ENCODE measurements at places on chromosomes 13 and 19.

GRCh38 chr13:111937777-111938311, 129.1 kb upstream of the SOX1 start:
- DNase-seq, result no peak

- DNase-seq, result no peak
Observed at GRCh38 chr19:15072930-15073647, 8.9 kb upstream of the OR1I1 start.

GRCh38 chr13:80502359-80502758, 161.4 kb upstream of the SPRY2 start:
- DNase-seq, result no peak

DNA sequence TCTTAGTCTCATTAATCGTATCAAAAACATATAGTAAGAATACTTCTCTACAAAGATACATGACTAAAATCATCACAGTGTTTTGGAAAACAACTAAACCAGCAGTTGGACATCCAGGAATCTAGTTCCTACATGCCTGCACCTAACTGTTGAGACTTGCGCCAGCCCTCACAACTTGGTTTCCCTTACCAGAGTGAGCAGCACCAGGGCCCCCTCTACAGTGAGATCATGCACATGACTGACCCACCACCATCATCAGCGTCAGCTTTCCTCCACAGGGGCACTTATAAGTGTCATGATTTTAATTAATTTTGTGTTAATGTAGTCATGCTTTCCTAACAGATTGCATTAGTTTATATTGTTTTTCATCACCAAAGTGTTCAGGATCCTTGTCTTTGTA, 1322.0 kb downstream of the EFNB2 start:
- no peak for DNase-seq

- DNase-seq, result peak; percentile 86
Observed at GRCh38 chr13:102580552-102581169, 16.1 kb upstream of the TPP2 start.

- peak; percentile 53 for DNase-seq
Observed at GRCh38 chr19:44848036-44848811, 2.1 kb downstream of the NECTIN2 start.

DNA sequence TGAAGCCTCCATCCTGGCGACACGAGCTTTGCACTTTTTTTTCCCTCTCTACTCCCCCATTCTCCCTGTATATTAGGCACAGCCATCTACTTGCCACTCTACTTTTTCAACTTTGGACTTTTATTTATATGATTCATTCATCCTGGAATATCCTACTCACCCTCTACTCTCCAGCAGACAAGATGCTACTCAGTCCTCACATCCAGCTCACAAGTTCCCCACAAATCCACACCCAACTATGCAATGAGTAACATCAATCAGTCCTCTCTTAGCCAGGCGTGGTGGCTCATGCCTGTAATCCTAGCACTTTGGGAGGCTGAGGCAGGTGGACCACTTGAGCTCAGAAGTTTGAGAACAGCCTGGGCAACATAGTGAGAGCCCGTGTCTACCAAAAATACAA, 23.9 kb upstream of the URAD start:
- no peak for DNase-seq

DNA sequence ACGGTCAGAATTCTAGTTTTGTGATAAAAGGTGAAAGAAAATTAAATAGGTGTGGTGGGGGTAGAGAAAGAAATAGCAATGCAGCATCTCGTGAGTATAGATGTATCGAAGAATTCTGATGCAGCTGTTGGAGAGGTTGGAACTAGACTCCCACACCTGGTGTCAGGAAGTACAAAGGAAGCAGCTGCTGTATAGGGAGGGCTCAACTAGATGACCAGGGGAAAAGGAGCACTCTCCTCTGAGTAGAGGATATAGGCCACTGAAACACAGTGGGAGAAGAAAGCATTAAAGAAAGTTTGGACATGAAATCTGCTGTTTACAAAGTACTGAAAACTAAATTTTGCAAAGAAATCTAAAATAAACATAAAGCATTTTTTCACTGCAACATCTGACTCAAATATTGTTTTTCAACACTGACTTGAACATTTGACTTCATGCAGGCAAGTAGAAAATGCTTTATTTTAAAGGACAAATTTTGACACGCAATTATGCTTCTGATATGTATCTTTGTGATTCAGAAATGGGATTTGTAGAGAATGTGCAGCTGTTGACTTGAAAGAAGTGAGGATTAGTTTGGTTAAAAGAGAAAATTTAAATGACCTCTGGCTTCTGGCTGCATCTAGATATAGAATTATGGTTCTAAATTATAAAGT, 82.2 kb downstream of the MIPEP start:
- no peak for DNase-seq

GRCh38 chr13:75425216-75426009, 56.6 kb downstream of the TBC1D4 start:
- peak; percentile 78 for DNase-seq

- no peak for DNase-seq
Observed at GRCh38 chr19:49422407-49423070, 702 bp downstream of the PTH2 start.

GRCh38 chr13:70893832-70894231, 785.6 kb upstream of the KLHL1 start:
- peak; percentile 86 for DNase-seq

DNA sequence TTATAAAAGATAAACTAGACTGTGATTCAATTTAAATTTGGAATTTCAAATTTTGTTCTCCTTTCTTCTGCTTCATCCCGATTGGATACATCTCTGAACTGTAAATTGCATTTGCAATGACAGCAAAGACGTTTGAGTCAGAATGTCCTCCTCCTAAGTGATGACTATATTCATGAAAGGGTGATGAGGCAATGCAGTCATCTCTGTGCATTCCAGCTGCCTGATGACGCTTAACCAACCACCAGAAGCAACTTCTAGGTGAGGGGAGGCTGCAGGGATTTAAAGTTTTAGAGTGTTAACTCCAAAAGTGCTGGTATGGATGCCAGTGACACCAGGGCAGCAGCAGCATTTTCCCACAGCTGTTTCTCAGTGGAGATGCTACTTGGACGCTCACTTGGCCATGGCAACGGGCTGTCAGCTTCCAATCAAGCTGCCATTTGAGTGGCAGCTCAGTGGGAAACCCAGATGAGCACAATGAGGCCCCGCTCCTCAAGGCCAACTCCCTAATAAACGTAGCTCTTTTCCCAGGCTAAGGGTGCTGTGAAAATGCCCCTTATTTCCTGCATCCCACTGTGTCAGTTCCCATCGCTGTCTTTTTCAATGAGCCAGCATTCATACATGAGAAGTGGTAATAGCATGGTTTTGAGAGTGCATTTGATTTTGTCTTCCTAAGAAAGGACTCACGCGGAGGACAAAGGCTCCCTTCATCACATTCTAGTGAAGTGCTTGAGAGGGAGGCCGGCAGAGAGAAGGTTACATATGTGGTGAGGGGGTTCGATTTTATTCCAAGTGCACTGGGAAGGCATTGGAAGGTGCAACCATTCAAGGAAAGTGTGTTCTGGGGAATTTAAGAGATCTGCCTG, 45.2 kb upstream of the AMER2 start:
- DNase-seq, result no peak

- DNase-seq, result no peak
Observed at GRCh38 chr19:5880604-5881078, 10.3 kb upstream of the FUT5 start.

DNA sequence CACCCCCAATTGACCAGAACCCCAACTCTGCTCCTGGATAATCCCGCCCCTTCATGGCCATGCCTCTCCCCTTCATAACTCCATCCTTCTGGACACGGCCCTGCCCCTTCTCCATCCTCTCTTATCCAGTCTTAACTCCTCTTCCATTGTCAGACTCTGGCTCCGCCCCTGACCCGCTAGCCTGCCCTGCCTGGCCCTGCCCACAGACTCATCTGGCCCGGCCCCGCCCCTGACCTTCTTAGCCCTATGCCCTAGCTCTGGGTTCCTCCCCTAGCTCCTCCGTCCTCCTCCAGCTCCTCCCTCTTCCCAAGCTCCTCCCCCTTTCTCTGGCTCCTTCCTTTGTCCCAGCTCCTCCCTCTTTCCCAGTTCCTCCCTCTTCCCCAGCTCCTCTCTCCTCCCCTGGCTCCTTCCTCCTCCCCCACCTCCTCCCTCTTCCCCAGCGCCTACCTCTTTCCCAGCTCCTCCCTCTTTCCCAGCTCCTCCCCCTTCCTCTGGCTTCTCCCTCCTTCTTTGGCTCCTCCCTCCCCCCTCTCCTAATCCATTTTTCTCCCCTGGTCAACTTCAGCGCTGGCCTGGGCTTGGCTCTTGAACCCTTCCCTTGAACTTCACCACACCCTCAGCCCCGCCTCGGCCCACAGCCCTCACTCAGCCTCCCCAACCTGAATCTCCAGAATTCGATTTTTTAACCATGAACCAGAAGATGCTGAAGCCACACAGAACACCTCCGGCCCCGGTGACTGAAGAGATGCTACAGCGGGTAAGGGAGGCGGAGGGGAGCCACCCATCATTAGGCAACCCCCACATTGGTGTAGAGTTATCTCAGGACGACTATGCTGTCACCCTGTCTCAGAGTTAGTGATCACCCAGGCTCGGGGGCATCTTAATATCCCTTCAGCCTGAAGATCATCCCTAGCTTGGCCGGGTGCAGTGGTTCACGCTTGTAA, 9.2 kb upstream of the ZNF358 start:
- peak; percentile 90 for DNase-seq

DNA sequence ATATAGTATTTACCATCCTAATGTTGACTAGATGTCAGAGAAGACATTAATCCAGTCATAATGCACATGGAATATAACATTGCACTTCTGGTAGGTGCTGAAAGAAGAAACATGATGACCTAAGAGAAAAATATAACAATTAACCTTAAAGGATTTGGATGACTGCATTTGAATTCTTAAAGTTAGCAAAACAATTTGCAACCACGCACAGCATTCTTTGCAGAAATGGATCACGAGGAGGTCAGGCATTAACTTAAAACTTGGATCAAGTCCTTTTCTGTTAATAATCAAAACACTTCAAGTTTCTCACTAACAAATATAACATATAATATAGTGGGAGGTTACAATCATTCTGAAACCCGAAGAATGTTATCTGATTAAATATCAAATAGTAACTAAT, 525.0 kb upstream of the SLITRK6 start:
- no peak for DNase-seq

GRCh38 chr13:83815598-83815997, 66.7 kb downstream of the SLITRK1 start:
- DNase-seq, result no peak

GRCh38 chr13:101529422-101529821, 76.9 kb downstream of the ITGBL1 start:
- peak; percentile 95 for DNase-seq

GRCh38 chr19:18586306-18586705, 2.3 kb upstream of the REX1BD start:
- DNase-seq, result peak; percentile 76

Data from OCI-M1 (cell line).